HFF-Myc (cell line): ENCODE measurements at places on chromosomes 3 and 15.

- DNase-seq: no peak
Observed at GRCh38 chr3:161171113-161171512, 50.0 kb upstream of the NMD3 start.

- no peak for DNase-seq
Observed at GRCh38 chr15:38275959-38276358, 23.3 kb downstream of the SPRED1 start.

GRCh38 chr15:92663250-92663951 is 7.8 kb upstream of the FAM174B start:
- no peak for DNase-seq

GRCh38 chr15:99435877-99436541 is 129.8 kb upstream of the MEF2A start:
- no peak for DNase-seq

DNA sequence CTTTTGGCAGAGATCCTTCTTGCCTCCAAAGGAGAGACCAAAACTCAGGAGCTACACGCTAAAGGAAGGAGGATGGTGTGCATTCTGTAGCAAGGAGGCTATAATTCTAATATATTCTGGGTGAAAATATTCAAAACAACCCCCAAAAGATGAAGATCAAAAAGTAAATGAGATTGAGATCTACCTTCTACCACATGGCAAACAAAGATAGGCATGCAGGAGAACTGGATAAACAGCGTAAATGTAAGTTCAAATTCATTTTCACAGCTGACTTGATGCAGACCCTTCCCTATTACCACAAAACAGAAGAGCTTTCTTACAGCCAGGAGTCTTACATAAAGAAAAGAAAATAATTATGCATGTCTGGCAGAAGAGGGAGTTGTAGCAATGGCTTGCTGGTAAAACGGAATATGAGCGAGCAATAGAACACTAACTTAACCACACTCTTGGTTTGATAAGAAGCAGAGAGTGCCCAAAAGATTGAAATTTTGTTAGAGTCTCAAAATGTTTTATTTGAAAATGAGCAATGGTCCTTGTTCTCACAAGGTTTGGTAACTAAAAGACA is 272.7 kb downstream of the MECOM start:
- no peak for DNase-seq

GRCh38 chr3:140292684-140293083 is 357.7 kb downstream of the CLSTN2 start:
- peak; percentile 35 for DNase-seq

- DNase-seq: no peak
Observed at GRCh38 chr3:60674870-60675269, 576.4 kb downstream of the FHIT start.
